ENCODE measurements at places on chromosomes 7 and 10.

GRCh38 chr7:104150470-104150869, 57.3 kb downstream of the ORC5 start:
- no peak for DNase-seq

GRCh38 chr7:128737867-128738385, 1.2 kb upstream of the CALU start:
- DNase-seq, result peak; percentile 37

- no peak for DNase-seq
Observed at GRCh38 chr10:4252701-4253100, 467.7 kb upstream of the KLF6 start.

GRCh38 chr10:112025228-112025627, 158.3 kb downstream of the GPAM start:
- no peak for DNase-seq

GRCh38 chr7:109967406-109967805, 1123.5 kb upstream of the LRRN3 start:
- DNase-seq, result no peak

- no peak for DNase-seq
Observed at GRCh38 chr7:103664577-103664976, 218.6 kb upstream of the SLC26A5 start.

- no peak for DNase-seq
Observed at GRCh38 chr10:107442035-107442505, 277.6 kb upstream of the SORCS1 start.

DNA sequence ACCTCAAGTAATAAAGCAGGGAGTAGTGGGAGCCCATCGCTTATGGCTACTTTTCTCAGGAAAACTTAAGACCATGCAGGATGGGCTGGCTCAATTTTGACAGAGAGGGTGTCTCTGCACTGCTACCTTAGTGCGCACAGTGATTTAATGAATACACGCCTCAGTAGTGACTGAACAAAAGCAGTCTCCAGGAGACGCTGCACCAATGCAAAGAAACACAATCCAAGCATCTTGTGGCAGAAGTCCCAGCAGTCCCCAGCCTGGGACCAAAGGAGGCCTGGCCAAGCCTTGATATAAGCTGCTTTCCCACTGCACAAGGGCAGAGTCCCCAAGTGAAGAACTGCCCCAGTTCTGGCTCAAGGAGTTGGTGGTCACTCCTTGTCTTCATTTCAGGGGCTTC, 368.9 kb downstream of the KCNMA1 start:
- no peak for DNase-seq

DNA sequence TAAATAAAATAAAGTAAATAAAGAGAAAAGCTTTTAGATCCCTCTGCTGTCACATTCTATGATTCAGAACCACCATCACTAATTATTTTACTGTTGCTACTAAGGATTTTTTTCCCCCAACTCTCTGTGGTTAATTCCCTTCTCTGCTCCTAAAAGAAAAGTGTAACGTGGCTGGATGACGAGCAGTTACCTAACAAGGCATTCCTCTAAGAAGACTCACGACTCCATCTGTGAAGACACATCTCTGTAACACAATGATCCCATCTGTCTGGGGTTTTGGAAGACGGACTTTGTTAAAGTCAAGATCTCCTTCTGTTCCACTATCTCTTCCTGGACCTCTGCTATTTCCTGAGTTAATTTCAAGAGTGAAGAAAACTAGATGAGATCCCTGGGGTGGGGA, 179.9 kb downstream of the SFMBT2 start:
- no peak for DNase-seq

DNA sequence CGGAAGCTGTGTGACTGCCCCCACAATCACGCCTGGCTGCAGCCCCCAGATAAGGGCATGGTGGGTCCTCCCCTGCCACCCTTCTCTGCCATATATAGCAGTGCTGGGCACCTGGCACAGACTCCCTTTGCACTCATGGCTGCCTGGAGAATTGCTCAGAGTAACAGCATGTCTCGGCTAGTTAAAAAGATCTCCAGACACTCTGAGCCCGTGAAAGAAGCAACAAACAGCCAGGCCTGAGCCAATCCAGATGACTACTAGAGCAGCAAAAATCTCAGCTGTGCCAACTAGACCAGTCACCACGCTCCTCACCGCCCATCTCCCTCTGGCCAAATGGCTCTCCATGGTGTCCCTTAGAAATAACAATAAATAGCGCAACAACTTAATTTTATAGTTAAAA, 71.3 kb downstream of the PARD3 start:
- DNase-seq, result no peak

DNA sequence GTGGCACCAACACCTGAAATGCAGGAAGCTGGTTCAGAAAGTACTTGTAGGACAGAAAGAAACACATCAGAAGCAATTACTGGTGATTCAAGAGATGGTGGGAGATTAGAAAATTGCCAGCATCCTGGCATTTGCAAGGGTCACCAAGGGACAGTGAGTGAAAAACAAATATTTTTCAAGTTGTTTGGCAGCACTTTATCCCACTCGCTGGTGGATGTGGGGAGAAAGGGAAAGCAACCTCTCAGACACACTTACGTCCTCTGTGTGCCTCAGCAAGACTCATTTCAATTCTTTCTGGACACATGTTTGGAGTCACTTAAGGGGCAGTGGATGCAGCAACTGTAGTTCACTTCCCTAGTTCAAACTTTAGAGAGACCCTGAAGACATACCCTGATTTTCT, 440.4 kb upstream of the GHITM start:
- no peak for DNase-seq

DNA sequence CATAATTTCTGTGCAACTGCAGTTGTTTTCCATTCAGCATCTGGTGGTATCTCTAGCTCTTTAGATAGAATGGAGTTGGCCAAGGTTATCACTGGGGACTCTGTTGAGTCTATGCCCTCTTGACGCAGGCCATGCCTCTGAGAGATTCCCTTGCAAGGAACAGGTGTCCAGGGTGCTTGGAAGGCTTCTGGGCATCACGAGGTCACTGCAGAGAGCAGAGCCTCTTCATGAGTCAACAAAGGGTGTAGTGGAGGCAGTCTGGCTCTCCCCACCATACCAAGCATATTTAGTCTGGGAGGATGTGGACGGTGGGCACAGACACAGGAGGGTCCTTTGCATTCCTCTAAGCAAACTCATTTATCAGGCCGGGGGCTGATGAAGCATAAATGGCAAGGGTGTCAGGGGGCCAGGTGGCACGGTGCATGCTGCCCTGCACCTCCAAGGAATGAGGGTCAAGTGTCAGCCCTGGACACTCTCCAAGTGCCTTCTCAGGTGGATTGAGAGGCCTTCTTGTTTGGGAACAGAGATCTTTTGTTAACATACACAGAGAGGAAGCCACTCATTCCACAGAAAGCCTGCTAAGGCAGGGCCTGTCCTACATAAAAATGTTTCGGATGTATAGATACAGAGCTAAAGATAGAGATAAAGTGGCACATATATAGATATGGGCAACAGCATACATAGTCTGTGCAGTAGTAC, 328.6 kb downstream of the INHBA start:
- DNase-seq, result no peak

GRCh38 chr10:17673471-17674061, 29.6 kb downstream of the STAM start:
- peak; percentile 37 for DNase-seq

DNA sequence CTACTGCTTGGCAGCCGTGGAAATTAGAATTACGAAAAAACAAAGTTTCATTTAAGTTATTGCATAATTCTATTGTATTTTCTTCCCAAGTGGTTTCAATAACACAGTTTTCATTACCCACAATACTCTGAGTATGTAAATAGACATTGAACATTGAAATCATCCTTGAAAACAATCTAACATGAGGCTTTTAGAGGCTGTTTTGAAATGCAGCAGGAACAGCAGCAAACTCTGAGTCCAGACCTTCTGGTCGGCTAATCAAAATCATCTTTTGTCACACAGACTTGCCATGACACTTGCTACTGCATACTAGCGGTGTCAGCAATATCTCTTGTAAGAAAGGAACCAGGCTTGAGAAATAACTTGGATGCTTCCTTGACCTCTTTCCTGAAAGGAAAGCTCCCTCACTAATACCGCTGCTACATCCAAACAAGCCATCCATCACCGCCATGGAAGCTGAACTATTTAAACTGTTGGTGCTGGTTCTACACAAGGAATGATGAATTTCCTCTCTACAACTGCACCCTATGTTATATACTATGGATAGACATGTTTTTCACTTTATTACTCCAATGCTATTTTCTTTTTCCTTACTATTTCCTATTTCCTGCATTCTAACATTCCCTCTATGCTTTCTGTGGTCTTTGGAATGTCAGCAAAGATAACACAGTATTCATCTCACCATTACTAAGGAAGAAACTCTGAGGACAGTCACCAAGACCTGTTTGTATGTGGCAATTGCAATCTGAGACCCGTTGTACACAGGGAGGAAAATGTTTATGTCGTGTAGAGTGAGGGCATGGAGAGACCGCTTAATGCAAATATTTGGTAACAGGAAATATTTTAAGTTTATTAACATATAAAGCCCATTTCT, 130.8 kb downstream of the ITGA8 start:
- no peak for DNase-seq

DNA sequence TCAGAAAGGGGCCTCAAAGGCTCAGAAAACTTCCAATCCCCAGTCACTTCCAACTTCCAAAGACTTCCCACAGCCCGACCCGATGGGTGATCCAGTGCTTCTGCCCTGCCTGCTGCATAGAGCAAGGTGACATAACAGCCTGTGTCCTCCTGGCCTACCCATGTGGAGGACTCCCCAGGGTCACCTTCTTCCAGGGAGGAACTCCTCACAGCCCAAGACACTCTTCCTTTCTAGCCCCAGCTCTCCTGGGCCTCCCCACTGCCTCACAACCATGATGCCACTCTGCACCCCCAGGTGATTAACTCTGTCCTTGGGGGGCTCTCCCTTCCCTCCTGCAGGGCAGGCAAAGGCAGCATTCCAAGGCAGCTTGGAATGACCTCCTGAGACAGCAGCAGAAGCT, 158.4 kb upstream of the PDE1C start:
- no peak for DNase-seq

DNA sequence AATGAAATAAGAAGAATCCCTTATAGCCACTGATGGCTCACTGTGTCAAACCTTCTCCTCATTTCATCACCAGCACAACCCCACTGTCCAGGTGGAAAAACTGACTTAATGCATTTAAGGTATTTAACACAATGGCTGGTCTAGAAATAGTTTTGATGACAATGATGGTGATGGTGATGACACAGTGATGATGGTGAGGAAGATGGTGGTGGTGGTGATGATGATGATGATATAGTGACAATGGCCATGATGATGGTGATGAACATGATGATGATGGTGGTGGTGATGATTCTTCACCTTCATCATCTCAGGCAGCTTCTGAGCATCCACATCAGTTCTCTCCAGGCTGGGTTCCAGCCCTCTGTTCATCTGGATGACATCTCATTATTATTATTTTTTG, 186.6 kb downstream of the TCERG1L start:
- no peak for DNase-seq

DNA sequence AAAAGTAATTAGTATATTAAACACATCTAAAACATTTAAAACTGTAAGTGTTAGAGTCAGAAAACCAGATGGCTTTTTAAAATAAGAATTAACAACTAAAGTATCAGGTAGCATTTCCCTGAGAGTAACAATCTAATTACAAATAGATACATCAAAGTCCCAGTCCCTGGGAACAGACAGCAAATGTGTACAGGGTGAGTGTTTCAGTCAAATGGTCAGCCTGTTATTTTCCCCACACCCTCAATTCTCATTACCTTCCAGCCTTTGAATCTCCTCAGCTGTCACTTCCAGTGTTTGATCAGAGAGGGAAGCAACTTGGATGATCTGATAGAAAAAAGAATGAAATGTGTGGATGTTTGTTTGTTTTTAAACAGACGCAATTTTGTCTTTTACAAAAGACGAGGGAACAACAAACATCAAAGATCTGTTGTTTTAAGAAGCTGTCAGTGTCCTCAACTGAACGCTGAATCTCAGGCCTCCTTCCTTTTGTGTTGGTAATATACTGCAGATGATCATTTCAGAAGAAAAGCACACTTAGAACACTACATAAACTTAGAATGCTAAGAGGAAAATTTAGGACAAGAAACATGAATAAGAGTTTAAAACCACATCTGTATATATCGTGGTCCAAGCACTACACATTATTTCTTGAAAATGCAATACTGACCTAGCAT, 29.8 kb downstream of the CEP41 start:
- no peak for DNase-seq

GRCh38 chr7:113799896-113800295, 118.9 kb downstream of the PPP1R3A start:
- DNase-seq, result no peak

DNA sequence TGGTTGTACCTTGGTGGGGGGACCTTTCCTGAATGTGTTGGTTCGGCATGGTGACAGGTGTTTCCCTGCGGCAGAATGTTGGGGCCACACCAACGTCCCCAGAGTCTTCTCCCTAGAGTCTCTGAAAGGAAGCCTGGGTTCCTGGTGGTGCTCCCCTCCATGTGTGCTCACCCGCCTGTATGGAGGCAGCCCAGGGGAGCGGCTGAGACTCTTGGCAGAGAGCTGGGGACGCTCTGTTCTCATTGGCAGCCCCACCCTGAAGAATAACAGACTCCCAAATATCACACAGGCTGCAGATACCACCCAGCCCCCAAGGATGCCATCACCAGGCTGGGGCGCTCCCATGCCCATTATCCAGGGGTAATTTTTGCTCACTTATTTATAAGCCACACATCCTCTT, 34.8 kb downstream of the CHST12 start:
- DNase-seq, result no peak

DNA sequence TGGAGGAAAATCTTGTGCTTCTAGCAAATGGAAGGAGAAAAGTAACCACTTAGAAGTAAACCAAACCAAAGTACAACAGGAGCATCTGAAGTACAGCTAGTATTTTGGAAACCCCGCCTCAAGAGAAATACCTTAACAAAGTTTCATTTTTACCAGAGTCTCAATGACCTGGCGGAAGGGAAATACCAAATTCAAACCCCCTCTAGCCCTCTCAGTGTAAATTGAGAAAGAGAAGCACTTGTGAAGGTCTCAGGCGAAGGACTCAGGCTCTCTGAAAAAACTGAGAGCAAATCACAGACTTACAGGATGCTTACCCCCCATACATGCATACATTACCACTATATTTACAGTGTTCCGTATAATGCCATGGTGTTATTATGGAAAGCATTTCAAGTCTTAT, 70.1 kb downstream of the ZPBP start:
- no peak for DNase-seq

DNA sequence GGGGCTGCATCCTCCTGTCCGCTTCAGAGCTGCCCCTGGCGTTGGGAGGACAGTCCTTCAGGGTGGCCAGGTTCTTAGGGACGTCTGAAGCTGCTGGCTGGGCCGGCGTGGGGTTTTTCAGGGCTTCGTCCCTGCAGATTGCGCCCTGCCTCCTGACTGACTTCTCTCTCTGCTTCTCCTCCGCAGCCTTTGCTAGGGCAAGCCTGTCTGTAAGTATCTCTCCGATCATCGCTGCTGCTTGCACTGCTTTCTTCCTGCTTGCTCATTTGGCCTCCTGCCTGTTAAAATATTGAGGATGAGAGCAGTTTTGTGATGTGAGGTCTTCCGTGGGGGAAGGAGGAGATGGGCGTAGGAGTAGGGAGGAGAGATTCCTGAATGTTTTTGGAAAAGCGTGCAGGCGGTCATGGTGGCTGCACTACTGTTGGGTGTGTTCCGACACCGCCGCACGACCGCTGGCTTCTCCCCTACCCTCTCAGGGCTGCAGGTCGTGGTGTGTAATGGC, 25.3 kb downstream of the PFKFB3 start:
- DNase-seq, result no peak
